Ascending aorta (tissue), 2 donors: ENCODE measurements at places on chromosomes 13 and 19.

DNA sequence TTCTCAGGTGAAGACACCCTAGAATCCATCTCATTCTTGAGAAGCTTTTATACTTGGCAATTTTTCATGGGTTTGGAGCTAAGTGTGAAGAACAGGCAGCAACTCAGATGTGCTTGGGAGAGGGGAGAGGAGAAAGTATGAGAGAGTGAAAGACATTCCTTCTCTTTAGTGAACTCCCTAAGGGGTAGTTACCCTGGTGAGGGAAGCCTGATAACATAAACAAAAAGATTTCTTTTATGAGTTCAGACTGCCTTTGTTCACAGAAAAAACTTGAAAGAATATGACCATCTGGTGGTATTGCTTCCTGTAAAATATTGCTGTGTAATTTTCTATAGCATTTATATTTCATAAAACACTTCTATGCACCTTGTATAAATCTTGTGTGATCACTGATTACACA is at the start of gene STOML3:
STOML3 (minus strand) TSS at position 139 of the 400 bp plus-strand sequence; CDS start at position 29, 110 bp downstream.
- no peak for DNase-seq

DNA sequence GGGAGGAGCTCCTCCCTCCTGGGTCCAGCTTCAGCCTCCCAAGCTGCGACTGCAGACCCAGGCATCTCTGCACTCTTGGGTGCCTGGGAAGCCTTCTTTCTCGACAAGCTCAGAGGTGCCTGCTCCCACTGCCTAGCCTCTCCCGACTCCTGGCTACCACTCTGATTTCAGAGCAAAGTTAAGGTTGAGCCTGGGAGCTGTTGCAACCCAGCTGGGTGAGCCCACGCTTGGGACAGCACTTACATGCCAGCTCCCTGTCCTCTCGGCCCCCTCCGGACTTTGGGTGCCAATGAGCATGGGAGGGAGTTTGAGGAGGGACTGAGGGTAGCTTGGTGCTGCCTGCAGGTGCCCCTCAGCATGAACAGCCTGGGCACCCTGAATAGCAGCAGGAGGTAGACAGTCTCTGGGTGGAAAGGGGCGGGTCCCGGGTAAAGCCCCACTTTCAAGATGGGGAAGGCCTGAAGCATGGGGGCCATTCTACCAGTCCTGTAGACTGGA is 1383.4 kb upstream of the PCDH20 start:
- no peak for DNase-seq

GRCh38 chr19:31408460-31409124 is 59.4 kb upstream of the TSHZ3 start:
- DNase-seq, result no peak

- DNase-seq, result no peak
These were observed 97.2 kb downstream of the EPSTI1 start for GRCh38 chr13:42894765-42895243.

DNA sequence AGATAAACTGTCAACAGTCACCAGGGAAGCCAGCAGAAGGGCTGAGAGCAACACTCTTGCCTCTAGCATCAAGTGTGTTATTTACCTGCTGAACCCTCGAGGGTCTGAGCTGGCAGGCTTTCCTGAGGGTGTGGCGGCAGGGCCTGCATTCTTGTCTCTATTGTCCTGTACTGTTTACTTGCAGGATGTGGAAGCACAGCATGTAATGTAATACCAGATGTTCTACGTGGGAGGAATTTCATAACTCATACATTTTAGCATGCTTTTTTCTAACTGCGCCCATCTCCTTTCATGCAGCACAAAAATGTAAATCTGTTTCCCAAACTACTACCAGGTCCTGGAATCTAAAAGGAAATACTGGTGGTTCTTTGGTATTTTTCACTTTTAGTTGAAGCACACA is 153.1 kb downstream of the RGCC start:
- no peak for DNase-seq

DNA sequence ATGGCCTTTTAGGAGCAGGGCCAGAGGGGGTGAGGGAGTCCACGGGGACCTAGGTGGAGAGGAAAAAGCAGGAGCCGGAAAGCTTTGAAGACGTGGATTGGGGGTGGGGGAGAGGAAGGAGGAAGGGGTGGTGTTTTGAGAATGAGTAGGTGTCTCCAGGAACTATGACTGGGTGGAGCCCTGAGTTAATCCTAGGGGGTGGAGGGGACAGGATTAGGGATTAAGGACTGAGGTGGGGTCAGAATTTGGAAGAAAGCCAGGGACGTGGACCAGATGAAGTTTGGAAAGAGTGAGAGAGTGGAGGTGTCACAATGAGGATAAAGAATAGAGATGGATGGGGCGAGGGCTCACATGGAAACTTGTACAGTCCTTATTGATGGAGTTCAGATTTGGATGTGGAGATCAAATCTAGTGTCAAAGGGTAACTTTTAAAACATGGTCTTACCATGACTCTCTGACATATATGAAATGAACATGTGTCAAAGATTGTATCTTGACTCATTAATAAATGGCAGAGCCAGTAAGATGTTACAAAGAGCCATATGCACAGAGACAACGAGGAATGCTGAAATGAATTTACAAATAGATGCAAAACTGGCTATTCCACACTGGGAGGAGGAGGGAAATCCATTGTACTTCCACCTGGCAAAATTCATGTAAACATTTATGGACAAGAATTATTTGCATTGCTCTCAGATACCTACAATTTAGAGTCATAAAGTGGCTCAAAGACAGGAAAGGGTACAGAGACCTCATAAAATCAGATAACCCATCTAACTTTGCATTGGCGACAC is 1.7 kb upstream of the KLK13 start:
- DNase-seq, result no peak

GRCh38 chr19:18183529-18183928 is 9.5 kb upstream of the MPV17L2 start:
- no peak for DNase-seq

- DNase-seq, result no peak
These were observed 133.8 kb downstream of the MRPL57 start for GRCh38 chr13:21310220-21310619.

GRCh38 chr19:5314012-5314906 is 26.4 kb downstream of the PTPRS start:
- no peak for DNase-seq

DNA sequence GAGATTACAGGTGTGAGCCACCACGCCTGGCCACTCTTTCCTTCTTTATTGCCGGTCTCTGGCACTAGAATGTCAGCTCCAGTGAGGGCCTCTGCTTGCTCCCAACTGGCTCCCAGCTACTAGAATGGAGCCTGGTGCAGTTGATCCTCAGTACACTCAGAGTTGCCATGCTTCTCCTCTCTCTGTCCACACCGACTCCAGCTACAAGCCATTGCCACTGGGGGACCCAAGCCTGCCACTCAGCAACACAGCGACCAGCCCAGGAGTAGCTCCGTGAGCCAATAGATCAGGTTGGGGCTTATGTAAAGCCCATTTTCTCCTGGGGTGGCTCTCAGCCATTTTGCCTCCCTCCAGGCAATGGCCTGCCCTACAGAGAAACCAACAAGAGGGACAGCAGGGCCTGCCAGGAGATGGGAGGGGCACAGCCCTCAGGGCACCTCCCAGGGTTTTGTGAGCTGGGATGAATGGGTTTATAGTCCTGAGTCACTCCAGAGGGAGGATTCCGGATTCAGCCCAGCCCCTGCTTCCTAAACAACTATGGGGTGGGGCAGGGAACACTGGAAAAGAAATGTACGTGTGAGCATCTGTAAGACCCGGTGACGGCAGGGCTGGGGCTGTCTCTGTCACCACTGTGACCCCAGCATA is 36.5 kb downstream of the OPA3 start:
- DNase-seq, result no peak

GRCh38 chr13:110129539-110130186 is 177.3 kb downstream of the COL4A1 start:
- DNase-seq, result no peak

- DNase-seq, result no peak
These were observed 63.5 kb downstream of the TUBA3C start for GRCh38 chr13:19117913-19118739.

DNA sequence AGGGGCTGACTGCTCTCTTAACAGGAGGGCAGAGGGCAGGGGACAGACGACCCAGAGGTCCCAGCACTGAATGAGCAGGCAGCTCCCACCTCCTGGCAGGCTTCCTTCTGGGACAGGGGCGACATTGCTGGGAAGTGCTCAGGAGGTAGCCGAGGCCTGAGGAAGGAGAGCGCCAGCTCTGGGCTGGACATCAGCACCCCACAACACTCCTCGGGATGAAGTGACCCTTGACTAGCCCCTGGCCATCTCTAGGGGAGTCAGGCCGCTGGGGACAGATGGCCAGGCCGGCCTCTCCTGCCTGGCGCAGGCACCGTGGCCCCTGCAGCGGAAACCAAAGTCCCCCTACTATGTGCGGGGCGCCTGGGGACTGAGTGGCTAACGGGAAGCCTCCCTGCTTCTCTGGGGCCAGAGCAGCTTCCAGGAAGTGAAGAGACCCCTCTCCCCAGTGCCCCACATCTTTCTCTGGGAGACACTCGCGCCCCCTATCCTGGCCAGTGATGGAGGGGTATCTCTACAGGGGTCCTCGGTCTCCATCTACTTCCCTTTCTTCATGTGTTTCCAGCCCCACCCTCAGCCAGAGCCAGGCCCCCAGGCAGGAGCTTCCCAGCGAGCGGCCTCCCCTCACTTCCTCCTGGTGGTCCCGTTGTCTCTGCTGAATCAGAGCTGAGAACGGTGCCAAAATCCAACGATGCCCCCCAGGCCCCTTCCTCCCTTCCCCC is 10.1 kb downstream of the PRR36 start:
- DNase-seq, result no peak

DNA sequence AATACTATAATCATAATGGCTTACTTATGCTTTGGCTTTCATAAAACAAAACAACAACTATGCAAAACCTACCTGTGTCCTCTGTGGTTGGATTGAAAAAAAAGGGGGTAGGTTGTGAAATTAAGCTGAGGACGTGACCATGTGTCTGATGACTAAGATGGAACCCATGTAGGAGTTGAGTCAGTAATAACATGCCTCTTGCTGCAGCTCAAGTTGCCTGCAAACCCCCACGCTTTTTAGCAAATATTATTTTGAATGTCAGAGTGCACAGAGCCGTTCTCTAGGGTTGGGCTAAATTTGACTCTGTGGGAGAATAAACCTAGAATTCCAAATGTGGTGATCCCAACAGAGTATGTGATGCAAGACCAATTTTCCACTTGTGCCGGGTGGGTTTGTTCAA is 209.3 kb downstream of the KCNRG start:
- DNase-seq, result no peak

DNA sequence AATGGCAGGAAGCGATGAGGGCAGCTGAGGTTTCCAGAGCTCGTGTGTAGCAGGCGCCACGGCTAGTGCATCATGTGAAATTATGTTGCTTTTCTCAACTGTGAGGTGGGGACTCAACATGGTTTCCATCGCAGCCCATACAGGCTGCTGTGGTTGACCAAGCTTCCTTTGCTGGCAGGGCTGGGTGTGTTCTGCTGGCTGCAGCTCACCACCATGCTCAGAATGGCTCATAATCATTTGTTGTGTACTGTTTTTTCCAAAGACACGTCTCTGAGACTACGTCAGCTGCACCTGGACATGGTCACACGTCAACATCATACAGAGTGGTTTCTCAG is 16.1 kb upstream of the RASA3 start:
- DNase-seq, result no peak

- DNase-seq, result no peak
These were observed 1.9 kb downstream of the SCEL start for GRCh38 chr13:77537289-77537919.

DNA sequence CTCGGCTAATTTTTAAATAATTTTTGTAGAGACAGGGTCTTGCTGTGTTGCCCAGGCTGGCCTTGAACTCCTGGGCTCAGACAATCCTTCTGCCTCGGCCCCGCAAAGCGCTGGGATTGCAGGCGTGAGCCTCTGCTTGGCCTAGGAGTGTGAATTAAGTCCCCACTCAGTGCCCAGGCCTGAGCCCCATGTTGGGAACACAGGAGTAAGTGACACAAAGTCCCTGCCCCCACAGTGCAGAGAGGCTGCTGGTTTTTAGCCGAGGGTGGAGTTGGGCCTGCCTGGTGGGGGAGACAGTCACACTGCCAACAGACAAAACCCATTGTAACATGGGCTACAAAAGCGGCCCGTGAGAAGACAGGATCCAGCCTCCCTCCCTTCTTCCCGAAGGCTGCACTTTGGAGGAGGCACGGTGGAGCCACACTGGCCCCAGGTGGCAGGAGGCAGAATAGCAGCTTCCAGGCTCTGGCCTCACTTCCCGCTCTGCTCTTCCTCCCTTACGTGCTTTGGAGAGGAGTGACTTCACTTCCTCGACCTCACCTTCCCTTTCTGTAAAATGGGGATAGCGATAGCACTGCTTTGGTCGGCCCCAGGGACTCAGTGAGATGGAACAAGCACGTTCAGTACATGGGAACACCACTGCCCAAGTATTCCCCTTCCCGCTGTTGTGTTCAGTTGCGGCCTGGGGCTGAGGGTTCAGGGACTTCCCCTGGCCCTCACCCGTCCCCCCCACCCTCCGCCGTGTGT is 15.2 kb upstream of the EHD2 start:
- peak; percentile 80 for DNase-seq

DNA sequence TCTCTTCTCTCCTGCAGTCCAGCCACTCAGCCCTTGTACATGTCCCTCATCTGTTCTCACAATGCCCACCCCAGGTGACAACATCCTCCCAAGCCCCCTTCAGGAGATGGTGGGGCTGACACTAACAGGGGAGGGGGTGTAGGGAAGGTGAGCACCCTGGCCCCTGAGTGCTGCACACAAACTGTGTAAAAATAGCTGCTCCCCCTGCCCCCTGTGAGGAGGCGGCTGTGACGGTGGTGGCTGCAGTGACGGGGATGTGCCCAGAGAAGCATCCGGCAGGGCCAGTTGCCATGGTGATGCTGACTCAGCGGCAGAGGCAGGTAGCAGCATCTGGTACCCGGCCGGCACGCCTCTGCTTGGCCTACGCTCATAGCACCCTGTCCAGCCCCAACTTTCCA is 13.0 kb upstream of the JUND start:
- no peak for DNase-seq

GRCh38 chr13:59103004-59103768 is 1060.5 kb downstream of the DIAPH3 start:
- no peak for DNase-seq

- no peak for DNase-seq
These were observed 405.1 kb downstream of the DLEU7 start for GRCh38 chr13:50438351-50438750.

DNA sequence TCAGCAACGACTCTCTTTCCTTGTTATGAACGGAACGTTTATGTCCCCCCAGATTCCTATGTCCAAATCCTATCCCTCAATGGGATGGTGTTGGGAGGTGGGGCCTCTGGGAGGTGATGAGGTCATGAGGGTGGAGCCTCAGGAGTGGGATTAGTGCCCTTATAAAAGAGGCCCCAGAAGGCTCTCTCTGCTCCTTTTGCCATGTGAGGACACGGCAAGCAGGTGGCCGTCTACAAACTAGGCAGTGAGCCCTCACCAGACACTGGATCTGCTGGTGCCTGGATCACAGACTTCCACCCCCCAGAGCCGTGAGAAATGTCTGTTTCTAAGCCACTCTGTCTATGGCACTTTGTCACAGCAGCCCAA is 53.2 kb downstream of the EPS15L1 start:
- DNase-seq, result no peak

GRCh38 chr19:11208561-11209471 is 11.5 kb upstream of the KANK2 start:
- no peak for DNase-seq
